KG1 (cell line): ENCODE measurements at places on chromosomes 16 and 17.

DNA sequence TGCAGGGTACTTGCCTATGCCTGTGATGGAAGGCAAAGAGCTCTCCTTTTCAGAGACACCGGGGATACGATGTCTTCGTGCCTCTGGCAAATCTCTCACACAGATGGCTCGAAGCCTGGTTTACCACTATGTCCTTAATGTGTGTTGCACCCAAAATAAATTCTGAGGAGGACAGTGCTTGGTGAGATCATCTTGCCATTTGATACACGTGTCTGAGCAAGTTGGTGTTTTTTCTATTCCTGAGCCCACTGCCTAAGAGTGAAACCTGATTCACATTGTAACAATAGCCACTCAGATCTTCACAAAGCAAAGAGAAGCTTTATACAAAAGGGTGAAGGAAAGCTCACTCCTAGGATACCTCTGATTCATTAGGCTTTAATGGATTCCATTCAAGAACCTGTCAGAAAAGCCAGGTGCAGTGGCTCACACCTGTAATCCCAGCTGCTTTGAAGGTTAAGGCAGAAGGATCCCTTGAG is 33.1 kb upstream of the AKAP1 start:
- no peak for DNase-seq

DNA sequence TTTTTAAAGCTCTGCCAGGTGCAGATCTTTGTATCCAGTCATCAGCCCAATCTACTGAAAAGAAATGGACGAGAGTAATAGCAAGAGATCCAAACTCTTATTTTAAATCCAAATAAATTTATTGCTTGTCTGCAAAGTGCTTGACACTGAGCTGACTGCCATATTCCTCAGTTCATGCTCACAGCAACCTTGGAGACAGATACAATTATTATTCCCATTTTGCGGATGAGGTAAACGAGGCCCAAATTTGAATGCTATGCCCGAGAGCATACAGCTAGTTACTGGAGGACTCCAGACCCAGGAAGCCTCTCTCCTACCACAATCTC is 620 bp downstream of the NOB1 start:
- no peak for DNase-seq

DNA sequence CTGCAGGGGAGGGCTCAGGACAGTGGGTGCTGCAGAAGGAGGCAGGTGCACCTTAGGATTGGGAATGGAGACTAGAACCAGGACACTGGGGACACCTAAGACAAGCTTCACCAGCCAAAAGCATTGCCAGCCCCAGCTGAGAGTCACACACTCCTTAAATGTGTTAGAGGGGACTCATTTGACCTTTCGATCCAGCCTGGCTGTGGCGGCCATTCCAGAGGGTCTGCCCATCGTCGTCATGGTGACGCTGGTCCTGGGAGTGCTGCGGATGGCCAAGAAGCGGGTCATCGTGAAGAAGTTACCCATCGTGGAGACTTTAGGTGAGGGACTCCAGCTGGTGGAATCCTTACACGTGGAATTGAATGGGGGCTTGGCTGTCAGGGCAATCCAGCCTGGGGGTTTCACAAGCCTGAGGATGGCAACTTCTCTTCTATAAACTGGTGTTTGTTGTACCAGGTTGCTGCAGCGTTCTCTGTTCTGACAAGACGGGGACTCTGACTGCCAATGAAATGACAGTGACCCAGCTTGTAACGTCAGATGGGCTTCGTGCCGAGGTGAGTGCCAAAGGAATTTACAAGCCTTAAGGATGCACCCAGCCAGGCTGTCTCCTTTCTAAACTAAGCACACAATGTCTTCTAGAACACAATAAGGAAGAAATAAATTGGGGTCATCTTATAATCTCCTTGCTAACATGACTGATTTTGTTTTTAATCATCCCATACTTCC is 65.3 kb downstream of the MEAK7 start:
- no peak for DNase-seq

- no peak for DNase-seq
Measured at GRCh38 chr16:85583491-85584181, 29.5 kb upstream of the GSE1 start.

DNA sequence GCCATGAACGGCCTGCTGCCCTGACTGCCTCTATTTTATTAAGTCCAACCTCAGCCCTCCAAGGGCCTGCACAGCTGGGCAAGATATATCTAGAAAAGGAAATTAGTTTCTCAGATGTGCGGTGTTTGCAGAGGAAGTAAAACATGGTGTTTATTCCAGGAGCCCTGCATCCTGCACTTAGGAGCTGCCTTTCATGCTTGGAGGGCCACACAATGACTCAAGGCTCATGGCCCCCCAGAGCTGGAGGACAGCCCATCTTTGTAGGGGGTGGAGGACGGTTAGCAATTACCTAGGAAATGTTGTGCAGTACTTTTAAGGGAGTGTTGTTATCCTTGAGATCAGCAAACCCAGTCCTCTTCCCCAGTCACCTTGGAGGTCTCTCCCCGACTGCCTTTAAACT is 80.5 kb downstream of the COPRS start:
- DNase-seq: no peak

DNA sequence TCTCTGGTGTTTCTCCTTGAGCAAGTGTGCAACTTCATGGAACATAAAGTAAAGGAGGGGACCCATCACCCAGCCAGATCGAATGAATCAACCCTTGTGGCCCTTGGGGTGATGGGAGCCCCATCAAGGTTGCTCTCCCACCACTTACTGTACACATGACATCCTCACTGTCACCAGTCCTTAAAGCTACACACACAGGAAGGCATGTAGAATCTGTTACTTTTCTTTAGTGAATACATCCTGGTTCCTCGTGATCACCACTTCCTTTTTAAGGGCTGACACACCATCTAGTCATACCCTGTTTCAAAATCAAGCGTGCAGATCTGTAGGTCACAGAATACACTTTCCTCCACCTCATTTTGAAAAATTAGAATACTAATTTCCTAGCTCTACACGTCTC is 22.6 kb upstream of the MPHOSPH6 start:
- peak; percentile 31 for DNase-seq

DNA sequence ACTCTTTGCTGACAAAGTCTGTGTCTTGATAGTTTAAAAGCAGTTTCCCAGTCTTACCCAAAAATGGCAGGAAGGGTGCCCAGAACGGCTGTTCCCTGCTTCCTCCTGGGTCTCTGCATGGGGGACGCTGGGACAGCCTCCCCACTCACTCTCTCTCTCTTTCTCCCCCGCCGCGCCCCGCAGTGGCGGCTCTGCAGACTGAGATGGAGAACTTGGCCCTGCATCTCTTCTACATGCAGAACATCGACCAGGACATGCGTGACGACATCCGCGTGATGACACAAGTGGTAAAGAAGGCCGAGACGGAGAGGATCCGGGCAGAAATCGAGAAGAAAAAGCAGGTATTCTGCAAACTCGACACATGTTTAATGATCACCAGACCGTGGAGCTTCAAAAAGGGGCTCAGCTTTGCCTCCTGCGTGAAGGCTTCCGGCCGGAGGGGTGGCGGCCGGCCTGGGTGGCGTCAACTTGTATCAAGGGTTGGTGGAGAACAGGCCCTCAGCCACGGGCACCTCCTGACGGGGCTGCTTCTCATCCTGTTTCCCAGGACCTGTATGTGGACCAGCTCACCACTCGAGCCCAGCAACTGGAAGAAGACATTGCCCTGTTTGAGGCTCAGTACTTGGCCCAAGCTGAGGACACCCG is 22.0 kb downstream of the CCDC40 start:
- no peak for DNase-seq

DNA sequence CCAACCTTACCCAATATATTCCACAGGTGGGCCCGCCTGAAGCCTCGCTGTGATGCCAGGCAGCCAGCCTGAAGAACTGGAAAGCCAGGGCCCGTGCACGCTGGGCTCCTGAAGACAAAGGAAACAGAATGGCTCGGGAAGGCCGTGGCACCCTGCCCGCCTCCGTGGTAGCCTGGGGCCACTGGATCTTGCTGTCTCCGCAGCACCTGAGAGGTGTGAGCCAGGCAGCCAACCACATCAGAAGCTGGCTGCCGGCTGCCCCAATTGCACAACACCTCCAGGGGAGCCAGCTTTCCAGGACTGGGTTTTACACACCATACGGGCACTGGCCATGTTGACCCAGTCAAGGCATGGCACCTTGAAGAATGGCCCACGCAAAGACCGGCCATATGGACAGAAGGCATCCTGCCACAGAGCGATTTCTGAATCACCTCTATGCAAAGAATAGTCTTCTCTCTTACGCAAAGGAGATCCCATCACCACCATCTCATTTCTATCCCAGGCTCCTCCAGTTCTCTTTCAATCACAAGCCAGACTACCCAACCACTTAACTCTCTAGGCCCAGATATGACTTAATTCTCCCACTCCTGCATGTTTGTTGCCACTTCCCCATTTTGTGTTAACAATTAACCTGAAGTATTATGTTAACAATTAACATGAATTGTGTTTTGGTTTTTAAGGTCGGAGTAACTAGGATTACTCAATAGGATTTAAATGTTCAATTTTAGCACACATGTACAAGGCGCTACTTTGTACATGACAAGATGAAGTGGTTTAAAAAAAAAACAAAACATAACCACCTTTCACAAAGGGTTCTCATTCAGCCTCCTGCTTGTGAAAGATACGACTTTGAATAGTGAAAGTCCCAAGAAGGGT is 32.1 kb downstream of the ZFHX3 start:
- DNase-seq: peak; percentile 16

DNA sequence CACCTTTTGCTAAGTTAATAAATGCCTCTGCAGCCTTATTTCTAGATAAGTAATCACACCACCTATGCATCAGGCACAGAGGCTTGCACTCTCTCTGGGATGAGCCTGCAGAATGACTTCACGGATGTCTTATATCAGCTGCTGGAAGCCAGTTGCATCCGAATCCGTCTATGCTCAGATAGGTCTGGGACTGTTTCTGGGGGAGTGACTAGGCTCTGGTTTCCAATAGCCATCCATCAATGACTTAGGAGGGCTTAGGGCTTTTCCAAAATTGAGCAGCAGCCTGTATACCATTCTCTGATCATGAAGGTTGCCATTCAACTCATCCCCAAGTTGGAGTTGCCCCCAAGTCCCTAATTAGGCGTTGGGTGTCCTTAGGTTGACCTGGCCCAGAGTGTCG is 113.3 kb upstream of the ERCC4 start:
- DNase-seq: no peak

DNA sequence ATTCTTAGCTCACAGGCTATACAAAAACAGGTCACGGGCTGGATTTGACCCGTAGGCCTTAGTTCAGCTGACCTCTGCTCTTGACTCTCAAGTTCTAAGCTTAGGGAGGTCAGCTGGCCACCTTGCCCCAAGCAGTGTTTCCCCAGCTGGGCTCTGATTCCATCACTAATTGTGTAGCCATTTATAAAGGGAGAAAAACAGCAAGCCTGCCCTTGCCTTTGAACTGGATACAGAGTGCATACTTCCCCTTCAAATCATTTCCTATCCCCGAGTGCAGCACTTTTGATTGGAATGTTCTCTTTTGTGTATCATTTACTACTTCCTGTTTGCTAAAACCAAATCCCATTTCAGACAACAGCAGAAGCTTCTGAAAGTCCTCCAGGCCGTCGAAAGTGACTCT is 153.6 kb downstream of the KATNIP start:
- no peak for DNase-seq

DNA sequence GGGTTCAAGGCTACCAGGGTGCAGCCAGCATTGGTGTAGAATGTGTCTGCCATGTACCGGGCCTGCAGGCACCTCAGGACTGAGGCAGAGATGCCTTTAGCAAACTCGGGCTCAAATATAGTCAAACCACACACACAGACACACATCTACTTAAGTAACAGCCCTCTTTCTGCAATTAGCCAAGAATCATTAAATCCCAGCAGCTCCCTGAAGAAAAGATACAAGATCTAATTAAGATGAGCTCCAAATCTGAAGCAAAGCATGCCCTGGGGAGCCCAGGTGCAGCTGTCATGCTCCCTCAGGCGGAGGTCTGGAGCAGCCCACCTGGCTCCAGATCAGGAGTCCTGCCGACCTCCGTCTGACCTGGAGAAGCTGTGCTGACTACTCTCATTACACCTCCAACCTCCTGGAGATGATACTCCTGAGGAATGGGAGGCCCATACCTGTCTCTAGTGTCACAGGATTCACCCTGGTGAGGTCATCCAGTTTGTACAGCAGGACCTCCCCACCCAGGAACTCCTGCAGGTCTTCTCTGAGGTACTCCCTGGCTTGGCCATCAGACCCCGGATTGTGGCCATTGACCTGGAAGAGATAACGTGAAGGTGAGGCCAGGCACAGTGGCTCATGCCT is 6.9 kb downstream of the MYO19 start:
- DNase-seq: no peak

- DNase-seq: no peak
Measured at GRCh38 chr17:50118076-50118827, 11.7 kb downstream of the SAMD14 start.

- DNase-seq: no peak
Measured at GRCh38 chr16:87960852-87961251, 9.6 kb downstream of the BANP start.

- DNase-seq: no peak
Measured at GRCh38 chr16:88059701-88060386, 108.6 kb downstream of the BANP start.

DNA sequence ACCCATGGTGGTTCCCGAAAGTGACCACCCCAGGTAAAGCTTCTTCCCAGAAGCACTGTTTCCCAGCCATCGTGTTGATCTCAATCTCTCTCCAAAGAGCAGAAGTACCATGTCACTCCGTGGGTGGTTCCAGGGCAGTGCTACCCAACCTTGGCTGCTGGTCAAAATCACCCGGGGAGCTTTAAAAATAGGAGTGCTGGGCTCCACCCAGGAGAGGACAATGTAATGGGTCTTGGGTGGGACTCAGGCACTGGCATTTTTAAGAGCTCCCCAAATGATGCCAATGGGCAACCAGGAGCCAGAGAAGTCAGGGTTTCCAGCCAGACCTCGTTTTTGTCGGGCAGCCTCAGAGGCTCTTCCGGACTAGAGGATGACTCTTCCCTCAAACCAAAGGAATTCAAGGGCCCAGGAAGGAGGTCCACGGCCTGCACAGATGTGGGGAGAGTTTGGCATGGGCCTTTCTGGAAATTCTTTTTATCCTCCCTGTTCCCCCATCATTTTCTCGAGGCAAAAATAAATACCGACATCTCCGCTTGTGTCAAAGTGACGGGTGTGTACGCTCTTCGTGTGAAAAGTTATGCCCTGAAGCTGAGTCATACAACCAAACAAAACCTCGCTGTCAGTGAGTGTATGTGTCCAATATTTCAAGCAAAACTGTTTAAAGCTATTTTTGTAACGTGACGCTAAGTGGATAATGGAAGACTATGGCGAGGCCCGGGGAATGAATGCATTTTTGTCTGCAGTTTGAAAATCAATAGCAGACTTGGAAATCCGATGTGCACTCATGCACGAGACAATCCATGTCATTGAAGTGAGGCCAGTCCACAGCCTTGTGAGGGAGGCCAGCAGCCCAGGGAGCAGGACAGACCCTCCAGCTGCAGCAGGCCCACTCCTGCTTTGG is 364.1 kb downstream of the FOXL1 start:
- DNase-seq: no peak
